Activated naive CD4-positive, alpha-beta T cell treated with anti-CD3 and anti-CD28 coated beads, Interleukin-2, amount 10 ng/mL, durations not matched to agents 5 hours and 36 hours (primary cell): ENCODE measurements at places on chromosomes 3 and 15. TPM values are rescaled to one million over a fixed set of nuclear protein-coding genes. Genes with fewer than 3 reads are reported as not detected.

The SMC4 gene
- 197 TPM for total RNA-seq

The CCDC39 gene
- total RNA-seq = not detected

The TCAIM gene
- 19.8 TPM for total RNA-seq

The RAD51 gene
- 48.6 TPM for total RNA-seq

The NEK10 gene
- 0.75 TPM for total RNA-seq
